Stimulated activated CD4-positive, alpha-beta T cell treated with anti-CD3 and anti-CD28 coated beads, Interleukin-12 subunit alpha, Interleukin-12 subunit beta, amount 100 ng/mL, for 24 hours (primary cell): ENCODE measurements at places on chromosomes 12 and 14.

GRCh38 chr12:124683152-124684124 is 116.0 kb upstream of the NCOR2 start:
- DNase-seq, result no peak

GRCh38 chr12:125228519-125229260 is 163.5 kb downstream of the AACS start:
- no peak for DNase-seq

- no peak for DNase-seq
Measured at GRCh38 chr12:66065150-66065549, 65.4 kb downstream of the LLPH start.

DNA sequence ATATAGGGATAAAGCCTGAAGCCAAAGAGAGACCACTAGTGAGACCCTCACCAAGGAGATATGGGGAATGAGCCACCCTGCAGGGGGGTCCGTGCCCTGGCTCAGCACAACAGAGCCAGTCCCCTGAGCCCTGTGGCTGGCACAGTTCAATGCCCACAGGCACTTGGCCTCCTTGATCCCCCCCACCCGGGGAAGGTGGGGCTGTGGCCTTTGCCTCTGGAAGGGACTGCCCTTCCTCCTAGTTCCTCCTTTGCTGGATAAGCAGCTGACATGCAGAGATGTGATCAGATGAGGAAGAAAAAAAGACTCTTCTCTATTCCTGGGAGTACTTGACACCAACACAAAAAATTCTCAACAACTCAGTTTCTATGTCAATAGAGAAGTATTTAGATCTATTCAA is 19.9 kb downstream of the TTC7B start:
- no peak for DNase-seq

- DNase-seq, result peak; percentile 89
Measured at GRCh38 chr12:14365294-14366208, at the start of gene ATF7IP. ATF7IP (plus strand) TSS chr12:14365682; CDS start chr12:14423916, 58,234 bp downstream.

DNA sequence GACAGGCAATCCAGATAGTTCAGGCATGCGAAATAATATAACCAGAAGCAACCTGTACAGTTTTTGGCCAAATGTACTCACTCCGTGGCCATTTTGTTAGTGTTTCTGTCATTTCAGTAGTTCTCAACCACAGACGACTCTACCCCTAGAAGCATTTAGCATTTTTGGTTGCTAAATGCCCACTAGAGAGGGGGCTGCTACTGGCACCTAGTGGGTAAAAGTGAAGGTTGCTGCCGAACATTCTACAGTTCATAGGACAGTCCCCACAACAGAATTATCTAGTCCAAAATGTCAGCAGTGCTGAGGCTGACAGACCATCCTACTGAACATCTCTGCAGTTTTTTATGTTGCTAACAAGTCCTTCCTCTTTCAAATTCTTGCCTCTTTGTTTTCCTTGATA is 107.4 kb downstream of the TSHR start:
- DNase-seq, result no peak

GRCh38 chr14:73721101-73721821 is 7.1 kb upstream of the PNMA1 start:
- DNase-seq, result no peak

- no peak for DNase-seq
Measured at GRCh38 chr12:28543021-28543890, 353.0 kb downstream of the CCDC91 start.

DNA sequence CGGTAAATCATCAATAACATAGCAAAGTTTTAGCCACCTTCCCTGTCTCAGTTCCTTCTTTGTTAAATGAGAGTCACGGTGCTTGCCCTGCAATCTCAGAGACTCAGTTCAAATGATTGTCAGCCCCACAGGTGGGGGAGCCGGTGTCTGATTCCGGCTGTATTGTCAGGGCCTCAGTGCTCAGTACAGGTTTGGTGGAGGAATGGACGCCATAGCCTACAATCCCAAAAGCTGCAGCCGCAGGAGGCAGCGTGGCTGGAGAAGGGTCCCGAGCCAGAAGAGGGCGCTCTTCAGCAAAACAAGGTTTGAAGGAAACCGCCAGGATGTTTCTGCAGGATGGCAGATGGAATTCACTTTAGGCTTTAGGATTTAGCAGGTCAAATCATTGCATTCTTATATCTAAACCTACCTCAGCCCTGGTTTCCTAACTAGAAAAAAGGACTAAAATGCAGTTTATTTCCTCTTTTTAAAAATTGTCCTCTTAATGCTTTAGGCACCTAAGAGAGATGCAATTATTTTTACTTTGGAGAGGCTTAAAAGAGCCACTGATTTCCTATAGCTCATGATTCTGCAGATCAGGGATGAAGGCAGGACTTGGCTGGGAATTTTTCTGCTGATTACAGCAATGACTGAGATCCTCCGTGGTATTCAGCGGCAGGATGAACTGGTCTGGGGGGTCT is 29.2 kb downstream of the FOS start:
- peak; percentile 55 for DNase-seq

DNA sequence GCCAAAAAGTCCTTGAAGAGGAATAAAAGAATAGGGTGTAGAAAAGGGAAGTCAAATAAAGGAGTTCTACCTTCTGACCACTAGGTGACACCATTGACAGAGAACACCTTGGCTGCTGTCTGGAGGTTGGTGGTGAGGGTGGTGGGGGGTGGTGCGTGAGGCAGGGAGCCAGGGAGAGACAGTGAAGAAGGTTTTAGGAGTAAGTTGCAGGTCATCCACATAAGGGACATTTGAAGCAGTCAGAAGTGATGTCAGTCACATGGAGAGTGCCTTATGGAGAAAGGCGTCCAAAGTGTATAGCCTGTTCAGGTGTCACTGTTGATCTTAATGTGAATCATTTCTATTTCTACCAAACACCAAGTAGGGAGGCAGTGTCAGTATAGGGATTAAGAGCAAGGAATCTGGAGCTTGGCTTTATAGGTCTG is 279.3 kb upstream of the DDHD1 start:
- DNase-seq, result no peak

DNA sequence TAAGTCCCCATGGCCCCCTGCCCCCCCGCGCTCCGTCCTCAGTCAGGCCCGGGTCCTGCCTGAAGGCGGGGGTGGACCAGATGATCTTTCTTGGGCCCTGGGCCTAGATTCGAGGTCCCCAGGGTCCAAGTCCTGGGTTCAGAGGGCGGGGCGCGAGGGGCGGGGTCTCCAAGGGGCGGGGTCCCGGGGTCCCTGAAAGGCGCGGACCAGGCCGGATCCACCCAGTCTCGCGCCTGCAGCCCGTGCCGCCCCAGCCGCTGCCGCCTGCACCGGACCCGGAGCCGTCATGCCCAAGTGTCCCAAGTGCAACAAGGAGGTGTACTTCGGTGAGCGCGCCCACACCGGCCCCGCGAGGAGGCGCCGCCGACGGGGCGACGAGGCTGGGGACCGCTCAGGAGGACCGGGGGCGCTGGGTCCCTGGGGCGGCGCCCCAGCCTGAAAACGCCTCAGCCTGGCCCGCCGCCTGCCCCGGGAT is 325 bp downstream of the CRIP1 start:
- DNase-seq, result peak; percentile 53

GRCh38 chr14:99566390-99567354 is 37.3 kb downstream of the CCDC85C start:
- DNase-seq, result no peak

DNA sequence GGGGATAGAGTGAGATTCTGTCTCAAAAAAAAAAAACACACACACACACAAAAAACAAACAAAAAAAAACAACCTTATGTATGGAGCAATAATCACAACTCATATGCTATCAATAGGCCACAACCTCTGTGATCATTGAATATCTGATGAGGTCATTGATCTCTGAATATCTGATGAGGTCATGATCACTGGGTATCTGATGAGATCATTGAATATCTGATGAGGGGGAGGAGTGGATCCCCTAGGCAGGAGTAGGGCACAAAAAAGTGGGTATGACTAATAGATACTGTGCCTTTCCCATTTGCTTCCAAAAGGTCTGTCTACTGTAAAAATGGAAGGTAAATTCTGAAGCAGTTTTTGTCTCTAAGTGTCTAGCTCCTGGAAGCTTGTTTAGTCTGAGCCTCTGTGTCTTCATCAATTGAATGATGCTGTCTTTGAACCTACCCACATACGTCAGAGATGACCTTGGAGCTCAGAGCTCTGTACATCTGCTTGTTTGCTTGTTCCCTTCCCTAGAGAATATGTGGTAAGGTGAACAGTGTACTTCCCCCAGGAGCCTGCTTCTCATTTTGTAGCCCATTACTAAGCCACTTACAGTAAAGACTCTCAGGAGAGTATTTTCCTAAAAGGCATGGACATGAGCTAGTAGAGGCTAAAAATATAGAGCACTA is 13.6 kb downstream of the PAH start:
- DNase-seq, result no peak

DNA sequence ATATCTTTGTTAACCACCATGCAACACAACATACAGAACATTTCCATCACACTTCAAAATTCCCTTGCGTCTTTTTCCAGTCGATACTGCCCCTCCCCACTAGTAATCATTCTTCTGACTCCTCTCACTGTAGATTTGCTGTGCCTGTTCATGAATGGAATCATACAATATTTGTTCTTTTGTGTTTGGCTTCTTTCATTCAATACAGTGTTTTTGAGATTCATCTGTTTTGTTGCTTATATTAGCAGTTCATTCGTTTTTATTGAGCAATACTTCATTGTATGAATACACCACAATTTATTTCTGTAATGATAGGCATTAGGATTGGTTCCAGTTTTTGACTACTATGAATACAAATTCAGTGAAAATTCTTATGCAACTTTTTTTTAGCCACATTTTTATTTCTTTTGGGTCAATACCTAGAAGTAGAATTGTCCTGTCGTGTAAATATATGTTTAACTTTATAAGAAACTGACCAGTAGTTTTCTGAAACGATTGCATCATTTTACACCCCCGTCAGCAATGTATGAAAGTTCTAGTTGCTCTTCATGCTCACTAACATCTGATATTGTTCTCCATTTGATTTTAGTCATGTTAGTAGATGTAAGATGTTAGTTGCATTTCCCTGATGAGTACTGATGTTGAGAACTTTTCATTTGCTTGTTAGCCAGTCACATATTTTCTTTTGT is 127.5 kb downstream of the TGFB3 start:
- DNase-seq, result no peak

DNA sequence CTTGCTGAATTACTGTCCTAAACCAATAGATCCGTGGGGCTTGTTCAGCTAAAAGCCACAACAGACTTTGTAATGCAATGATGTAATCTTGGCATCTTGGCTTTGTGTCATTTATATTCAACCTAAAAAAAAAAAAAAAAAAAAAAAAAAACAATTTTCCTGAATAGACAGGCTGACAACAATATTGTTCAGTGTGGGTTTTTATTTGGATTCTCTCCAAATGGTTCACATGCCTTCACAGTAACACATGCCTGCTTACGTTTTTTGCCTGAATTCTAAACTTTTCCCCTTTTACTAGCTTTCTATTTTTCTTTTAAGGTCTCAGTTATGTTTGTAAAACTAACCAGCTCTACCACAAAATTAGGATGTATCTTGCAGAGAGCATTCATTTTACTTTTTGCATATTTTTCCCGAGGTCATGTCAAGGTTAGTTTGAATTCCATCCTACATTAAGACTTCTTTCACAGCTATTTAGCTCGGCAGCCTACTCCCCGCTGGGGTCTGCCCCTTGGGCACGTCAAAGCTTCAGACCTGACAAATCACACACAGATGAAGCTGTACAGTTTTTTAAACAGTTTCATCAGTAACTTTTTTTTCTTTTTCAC is 213.7 kb upstream of the NPAS3 start:
- no peak for DNase-seq

- no peak for DNase-seq
Measured at GRCh38 chr14:78509516-78509915, 339.3 kb downstream of the NRXN3 start.

DNA sequence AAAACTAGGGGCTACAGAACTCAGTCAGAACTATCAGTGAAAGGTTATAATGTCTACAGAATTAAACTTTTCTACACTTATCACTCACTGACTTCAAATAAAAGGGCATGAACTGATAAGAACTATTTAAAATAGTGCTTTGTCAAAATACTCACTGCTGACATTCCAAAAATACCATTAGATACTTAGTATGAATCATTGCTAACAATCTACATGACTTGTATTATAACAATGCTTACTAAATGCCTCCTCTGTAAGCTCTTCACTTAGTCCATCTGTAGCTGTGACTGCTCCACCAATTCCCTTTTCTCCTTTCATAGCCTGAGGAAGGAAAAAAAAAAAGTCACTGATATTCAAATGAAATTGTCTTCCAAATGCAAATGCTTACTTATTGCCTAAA is 17.0 kb downstream of the NFYB start:
- no peak for DNase-seq

GRCh38 chr12:130280742-130281141 is 56.9 kb upstream of the PIWIL1 start:
- DNase-seq, result no peak

DNA sequence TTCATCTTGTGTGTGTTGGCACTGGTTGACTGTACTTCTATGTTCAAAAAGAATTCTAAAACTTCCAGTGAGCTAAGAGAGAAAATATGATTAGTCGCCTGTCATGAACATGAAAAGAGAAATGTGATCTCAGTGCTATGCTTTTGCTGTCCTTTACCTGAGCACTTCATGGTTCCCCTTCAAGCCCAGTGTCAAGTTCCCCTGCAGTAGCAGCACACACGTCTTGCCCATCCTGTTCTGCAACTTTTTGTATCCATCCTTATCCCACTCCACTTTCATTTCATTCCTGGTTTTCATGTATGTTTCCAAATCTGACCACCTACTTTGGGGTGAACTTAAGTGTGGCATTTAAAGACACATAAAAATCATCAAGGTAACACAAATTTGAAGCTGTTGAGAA is 848.0 kb upstream of the USP15 start:
- DNase-seq, result no peak

GRCh38 chr12:30837595-30837994 is 82.8 kb upstream of the CAPRIN2 start:
- DNase-seq, result no peak

DNA sequence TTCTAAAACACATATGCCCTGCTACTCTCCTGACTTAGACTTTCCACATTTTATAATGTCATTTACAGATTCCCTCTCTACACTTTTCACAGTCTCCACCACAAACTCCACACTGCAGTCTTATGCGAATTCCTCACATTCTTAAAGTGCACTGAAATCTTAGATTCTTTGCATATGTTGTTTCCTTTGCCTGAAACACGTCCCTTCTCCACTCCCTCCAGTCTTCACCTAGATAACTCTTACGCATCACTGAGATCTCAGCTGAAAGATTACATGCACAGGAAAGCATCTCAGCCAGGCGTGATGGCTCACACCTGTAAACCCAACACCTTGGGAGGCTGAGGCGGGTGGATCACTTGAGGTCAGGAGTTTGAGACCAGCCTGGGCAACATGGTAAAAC is 3.8 kb upstream of the ARHGAP9 start:
- DNase-seq, result no peak

DNA sequence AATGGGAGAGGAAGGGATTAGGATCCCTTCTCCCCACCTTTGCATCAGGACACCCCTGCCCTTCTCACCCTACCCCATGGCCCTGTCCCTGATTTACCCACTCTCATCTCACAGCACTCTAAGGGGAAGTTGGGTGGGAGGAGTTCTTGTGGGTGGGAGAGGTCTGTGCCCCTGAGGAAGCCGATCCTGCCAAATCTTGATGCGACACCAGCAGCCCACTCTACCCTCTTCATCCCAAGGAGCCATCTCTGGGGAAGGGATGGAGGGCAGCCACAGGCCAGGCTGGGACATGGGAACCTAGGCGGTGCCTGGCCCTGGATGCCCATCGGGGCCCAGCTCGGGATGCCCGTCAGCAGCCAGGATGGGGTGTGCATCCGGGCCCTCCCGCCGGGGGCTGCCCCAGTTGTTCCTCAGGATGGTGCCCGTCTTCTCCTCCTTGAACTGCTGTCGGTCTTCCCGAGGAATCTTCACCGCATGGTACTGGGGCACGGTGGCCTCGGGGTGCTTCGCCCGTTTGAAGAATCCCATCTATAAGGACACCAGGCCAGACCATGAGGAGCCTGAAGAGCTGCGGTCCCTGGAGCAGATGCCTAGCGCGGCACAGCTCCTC is 22.8 kb downstream of the ITGA7 start:
- DNase-seq, result no peak
